ENCODE measurements at places on chromosomes 7 and 10.

DNA sequence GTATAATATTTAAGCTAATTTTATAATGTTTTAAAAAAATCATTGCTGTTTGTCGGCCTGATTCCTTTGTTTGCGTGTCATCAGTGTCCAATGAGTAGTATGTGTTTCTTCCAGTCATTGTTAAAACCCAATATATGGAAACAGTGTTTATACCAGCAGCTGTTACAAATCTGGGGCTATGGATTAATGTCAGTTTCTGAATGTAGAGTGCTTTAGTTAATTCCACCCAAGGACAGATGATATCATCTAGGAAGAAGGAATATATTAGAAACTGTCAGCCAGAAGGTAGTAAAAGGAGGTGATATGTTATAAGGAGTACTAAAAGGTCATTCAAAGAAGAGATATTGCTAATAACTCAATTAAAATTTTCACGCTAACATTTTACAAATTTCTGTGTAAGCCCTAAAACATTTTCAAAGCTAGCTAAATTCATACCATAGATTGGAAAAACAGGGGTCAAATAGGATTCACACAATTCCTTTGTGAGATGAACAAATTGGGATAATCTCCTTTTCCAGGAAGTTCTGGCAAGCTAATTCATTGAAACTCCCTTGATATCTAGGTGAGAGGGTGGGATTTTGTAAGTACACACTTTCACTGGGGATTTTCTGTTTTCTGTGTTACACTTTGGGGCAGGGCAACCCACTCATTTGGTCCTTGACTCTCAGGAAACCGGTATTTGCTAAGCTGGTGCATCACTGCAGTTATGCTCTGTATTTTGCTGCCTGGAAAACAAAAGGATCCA lies 448.8 kb downstream of the LRMDA start:
- no peak for DNase-seq

- DNase-seq, result no peak
Observed at GRCh38 chr7:44631458-44632115, 25.2 kb downstream of the OGDH start.

- no peak for DNase-seq
Observed at GRCh38 chr10:35433851-35434426, 97.6 kb downstream of the CCNY start.

DNA sequence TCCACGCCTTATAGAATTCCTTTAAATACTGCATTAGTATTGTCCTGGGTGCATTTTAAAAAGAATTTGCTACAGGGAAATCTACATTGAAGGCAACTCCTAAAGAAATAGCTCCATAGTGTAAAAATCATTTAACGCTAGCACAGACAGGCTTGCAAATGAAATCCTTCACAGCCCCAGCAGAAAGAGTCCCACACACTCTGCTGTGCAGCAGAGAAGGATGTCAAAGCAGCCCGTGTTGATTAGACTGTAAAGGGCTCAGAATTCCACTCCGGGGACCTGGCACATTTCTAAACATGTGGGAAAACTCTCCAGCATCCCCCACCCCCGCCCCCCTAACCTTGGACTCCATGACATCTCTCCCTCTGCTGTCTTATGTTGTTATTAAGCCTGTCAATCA lies 176.8 kb downstream of the CALN1 start:
- no peak for DNase-seq

GRCh38 chr10:97584798-97585438 lies 729 bp downstream of the HOGA1 start:
- DNase-seq, result no peak

DNA sequence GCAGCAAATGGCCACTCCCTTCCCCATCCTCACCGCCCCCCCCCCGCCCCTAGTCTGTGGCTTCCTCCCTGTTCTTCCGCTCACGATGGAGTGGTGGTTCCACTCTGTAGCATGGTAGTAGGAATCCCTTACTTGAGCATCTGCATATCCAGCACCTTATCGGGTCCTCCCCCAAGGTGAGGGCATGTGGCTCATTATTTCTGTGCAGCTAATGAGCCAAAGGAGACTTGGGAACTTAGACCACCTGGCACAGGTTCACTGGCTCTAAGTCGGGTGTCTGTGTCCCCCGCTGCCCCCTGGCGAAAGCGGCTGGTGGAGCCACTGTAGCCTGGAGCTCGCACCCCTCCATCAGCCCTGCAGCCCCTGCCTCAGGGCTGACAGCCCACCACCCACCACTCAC lies 22.8 kb upstream of the GPR26 start:
- no peak for DNase-seq

DNA sequence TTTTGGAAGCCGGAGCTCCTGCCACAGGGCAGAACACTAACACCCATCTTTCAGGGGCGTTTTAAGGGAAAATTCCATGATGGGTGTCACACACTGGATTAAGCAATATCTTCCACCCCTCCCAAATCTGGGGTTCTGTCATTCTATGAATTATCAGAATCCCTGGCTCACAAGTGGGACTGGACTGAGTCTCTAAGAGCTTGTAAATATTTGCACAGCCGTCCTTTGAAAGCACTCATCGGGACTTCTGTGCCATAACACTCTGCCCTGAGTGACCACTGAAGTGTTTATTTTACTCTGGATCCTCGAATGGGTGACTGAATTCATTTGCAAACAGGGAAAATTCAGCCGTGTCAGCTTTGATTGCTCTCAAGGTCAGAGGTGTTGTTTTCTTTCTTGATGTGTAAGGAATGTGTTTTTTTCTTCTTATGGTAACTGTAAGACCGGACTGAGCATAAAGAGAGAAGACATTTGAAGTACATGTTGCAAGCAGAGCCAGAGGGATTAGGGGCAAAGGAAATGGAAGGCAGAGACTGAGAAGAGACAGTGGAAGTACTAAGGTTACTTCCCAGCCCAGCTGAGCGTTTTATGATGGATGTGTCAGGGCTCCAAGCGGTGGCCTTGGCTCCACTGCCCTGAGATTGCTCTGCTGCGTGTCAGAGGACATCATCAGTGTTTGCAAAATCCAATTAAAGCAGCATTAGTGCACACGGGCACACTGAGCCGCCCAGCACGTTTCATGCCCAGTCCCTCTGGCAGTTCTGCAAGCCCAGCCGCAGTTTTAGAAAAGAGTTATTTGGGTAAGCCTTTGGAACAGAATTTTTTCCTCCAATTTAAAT lies 17.7 kb upstream of the GTPBP4 start:
- DNase-seq, result no peak

- no peak for DNase-seq
Observed at GRCh38 chr7:31683445-31684225, 3.4 kb upstream of the PPP1R17 start.

- no peak for DNase-seq
Observed at GRCh38 chr10:3233486-3233990, 61.0 kb upstream of the PITRM1 start.

GRCh38 chr7:158973941-158974785 lies 117.8 kb downstream of the DYNC2I1 start:
- no peak for DNase-seq
